ENCODE measurements at places on chromosomes 16 and 17. TPM values are rescaled to one million over a fixed set of nuclear protein-coding genes. Genes with fewer than 3 reads are reported as not detected.
A peak's percentile ranks its signal among the peaks of the same experiment; 100 is the strongest.

DNA sequence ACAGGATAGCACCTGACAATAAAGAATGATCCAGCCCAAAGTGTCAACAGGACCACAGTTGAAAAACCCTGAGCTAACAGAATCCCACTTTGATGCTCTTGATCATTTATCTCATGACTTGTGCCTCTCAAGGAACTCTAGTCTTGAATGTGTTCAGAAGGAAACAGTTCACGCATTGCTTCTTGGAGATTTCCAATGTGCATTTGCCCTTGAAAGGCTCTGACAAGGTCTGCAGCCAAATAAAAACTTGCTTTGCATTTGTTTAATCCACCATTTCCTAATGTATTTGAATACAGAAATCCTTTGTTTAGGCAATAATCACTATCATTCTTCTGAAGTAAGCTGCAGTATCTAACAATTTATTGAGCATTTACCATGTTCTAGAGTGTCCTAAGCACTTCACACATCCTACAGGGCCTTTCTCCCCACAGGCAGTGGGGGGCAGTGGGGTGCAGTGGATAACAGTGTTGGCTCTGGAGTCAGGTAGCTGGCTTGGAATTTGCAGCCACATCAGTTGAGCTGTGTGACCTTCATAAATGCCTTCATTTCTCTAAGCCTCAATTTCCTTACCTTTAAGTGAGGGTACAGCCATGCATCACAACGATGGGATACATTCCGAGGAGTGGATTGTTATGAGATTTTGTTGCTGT lies 239.7 kb downstream of the XYLT1 start:
- no peak for DNase-seq

- DNase-seq = no peak
These were observed 815 bp downstream of the ATAD5 start for GRCh38 chr17:30832438-30833124.

DNA sequence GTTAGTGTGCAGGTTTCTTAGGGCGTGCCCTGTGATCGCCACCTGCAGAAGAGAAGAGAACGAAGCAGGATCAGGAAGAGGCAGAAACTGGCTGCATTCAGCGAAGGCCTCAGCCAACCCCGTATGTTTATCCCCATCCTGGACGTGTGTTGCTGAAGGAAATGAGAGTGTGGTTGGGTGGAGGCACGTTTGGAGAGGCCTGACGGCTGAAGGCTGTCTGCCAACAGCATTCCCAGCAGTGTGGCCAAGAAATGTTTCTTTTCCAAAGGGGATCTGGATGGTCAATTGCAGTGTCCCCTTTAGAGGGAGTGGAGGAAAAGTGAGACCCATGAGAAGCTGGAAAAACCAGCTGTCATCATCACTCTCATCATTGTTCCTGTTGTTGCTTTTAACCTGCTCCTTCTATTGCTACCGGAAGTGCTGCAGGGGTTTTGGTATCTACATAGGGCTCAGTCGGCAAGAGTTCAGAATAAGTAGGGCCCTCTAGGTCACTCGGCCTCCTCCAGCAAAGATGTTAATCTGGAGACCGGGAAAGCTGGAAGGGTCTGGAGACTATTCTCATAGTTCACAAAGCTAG lies 46.5 kb upstream of the SLC47A1 start:
- DNase-seq = no peak

DNA sequence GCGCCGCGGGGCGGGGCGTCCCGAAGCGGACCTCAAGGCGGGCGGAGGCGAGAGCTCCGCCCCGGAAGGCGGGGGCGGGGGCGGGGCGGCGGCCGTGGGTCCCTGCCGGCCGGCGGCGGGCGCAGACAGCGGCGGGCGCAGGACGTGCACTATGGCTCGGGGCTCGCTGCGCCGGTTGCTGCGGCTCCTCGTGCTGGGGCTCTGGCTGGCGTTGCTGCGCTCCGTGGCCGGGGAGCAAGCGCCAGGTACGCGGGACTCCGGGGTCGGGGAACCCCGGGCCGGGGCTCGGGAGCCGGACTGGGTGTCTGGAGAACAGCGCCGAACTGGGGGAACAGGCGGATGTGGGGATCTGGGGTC lies at the start of gene TNFRSF12A:
TNFRSF12A (plus strand) TSS at position 122 of the 357 bp plus-strand sequence; CDS start at position 152, 30 bp downstream.
- peak; percentile 79 for DNase-seq

- peak; percentile 17 for DNase-seq
These were observed 4.3 kb downstream of the MYH8 start for GRCh38 chr17:10417431-10417830.

DNA sequence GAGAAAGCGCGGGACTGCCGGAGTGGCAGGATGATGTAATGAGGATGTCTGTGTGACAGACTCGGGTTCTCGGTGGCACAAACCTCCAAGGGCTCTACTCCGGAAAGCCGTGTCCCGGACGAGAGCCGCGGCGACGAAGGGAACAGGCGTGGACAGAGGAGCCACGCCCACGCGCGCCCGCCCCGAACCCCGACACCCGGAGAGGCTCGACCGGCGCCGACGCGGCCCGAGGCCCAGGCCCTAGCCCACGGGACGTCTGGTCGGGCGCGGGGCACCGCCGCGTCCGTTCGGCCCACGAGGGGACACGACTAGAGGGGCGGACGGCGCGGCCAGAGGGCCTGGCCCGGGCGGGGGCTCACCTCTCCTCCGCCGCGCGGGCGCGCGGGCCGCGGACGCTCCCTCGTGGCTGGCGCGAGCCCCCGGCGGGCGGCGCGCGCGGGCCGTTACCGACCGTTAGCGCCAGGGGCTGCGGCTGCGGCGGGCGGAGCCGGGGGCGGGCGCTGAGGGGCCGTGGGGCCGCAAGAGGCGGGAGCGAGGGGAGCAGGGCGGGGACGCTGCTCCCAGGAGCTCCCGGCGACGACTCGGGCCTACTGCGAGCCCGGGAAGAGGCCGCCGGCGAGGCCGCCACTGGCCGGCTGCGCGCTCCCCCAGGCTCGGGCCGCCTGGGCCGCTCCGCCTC lies 2.1 kb upstream of the IRX5 start:
- peak; percentile 83 for DNase-seq

DNA sequence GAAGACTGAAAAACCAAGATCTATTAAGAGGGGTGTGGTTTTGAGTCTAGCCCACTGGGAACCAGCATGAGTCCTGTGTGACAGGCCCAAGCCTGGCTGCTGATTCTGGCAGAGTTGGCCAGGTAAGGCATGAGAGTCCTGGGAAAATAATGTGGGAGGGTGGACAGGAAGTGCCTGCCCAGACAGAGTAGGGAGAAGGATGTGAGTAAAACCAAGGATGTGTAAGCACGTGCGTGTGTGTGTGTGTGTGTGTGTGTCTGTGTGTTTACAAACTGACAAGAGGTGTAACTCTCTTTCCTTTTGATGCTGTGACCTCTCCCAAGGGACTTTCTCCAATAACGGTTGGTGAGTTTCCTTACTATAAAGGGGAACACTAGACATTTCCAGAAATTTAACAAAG lies 15.6 kb upstream of the TEX2 start:
- DNase-seq = no peak

- no peak for DNase-seq
These were observed 16.8 kb downstream of the MED13 start for GRCh38 chr17:62048262-62048661.

- DNase-seq = peak; percentile 11
These were observed 50.5 kb downstream of the DYNLRB2 start for GRCh38 chr16:80591071-80591915.

- DNase-seq = no peak
These were observed 67.2 kb downstream of the PARN start for GRCh38 chr16:14562691-14563491.

DNA sequence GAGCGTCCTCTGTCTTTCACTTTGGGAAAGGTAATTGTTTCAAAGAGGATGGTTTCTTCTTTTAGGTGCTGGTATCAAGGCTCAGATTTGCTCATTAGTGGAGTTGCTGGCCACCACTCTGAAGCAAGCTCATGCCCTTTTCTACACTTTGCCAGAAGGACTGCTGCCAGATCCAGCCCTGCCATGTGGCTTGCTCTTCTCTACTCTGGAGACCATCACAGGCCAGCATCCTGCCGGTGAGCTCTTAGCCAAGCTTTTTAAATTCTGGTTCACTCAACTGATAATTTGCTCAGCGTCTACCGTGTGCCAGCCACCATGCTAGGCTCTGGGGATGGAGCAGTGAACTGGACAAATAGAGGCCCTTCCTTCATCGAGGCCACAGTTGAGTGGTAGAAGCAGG lies 4.3 kb downstream of the COG1 start:
- no peak for DNase-seq

- DNase-seq = no peak
These were observed 32.4 kb downstream of the TIMM22 start for GRCh38 chr17:1029196-1029921.

DNA sequence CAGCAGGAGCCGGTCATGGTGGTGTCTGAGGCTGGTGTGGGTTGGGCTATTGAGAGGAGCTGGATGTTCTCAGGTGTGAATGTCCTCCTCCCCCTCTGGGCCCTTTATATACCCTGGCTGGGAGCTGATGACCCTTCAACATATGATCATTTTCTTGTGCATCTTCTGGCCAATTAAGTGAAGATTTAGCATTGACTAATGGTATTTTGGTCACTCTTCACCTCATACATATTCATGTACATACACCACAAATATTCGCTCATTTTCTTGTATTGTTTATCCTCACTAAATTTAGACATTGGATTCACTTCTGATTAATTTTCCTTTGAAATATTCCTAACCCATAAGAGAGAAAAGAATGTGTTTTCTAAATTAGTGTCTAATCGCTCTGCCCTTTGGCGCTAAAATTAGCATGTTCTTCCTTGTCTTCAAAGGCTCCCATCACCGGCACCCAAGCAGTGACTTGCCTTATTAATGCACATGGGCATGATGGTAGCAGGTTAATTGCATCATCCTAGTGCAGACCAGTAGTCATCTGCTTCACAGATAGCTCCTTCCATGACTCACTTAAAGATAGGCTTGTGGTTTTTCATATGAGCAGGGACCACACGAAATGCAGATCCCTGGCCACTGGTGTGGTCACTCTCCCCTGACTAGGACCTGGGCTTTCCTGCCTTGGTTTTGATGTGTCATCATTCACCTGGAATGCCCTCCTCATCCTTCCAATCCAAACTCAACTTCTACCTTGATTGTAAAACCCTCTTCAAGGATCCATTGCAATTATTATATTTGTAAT lies at the start of gene KRTAP2-4:
KRTAP2-4 (minus strand) TSS at position 51 of the 796 bp plus-strand sequence; CDS start at position 17, 34 bp downstream.
- no peak for DNase-seq

DNA sequence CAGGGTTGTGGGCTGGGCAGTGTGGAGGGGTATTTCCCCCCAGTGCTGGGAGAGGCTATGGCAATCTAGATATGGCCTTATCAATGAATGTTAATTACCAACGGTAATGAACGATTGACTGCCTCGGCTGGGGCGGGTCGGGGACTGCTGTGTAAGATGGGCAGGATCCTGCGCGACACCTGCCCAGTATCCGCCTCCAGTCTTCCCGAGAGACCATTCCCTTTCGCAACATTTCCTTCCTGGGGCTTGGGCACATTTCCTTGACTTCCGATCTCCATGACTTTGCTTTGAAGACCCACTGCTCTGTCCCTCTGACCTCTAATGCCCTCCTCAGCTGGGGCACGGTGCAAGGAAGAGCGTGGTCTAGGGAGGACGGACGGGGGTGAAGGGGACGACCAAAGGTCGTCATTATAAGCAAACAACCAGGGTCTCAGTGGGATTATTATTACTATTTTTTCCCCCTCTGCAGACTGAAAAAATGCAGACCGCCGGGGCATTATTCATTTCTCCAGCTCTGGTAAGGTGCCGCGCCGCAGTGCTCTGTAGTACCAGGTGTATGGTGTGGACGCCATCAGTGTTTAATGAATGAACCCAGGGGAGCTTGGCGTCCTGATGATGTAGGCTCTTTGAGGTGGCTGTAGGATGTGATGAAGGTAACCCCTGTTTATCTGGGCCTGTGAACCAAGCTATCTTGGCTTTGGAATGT lies 506 bp downstream of the ATP5MC1 start:
- no peak for DNase-seq

DNA sequence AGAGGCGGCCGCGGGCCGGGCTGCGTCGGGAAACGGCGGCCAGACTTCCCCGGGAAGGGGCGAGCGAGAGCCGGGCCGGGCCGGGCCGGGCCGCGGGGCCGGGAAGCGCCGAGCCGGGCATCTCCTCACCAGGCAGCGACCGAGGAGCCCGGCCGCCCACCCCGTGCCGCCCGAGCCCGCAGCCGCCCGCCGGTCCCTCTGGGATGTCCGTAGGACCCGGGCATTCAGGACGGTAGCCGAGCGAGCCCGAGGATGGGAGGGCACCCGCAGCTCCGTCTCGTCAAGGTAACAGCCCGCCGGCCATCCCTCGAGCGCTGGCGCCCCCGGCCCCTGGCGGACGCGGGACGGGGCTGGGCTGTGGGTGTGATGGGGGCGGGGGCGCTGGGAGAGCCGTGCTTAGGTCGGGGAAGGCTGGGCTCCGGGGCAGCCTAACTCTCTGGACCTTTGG lies at the start of gene CRHR1:
CRHR1 (plus strand) TSS at position 28 of the 448 bp plus-strand sequence; CDS start at position 253, 225 bp downstream.
- no peak for DNase-seq

- peak; percentile 45 for DNase-seq
These were observed 21.0 kb upstream of the AGRP start for GRCh38 chr16:67504031-67505021.

- no peak for DNase-seq
These were observed 23.2 kb downstream of the KANSL1 start for GRCh38 chr17:46169913-46170638.

DNA sequence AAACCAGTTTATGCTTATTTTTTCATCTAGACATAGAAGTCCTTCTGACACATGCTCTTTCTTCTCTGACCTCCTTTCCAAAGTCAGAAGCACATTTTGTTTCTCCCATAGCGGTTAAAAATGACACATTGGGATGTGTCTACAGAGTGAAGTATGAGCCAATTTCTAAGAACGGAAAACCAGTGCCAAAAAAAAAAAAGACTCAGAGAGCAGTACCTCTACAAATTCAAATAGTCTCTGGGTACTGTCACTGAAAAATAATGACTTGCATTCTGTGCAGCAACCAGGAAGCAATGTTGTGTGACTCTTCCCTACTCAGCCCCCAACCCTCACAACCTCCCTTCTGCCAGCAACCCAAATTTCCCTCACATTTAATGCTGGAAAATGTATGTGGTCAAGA lies 145.5 kb upstream of the PMFBP1 start:
- DNase-seq = peak; percentile 29

GRCh38 chr17:67245694-67246402 lies 852 bp upstream of the HELZ start:
- DNase-seq = peak; percentile 67

GRCh38 chr17:27597783-27598320 lies 33.1 kb upstream of the LGALS9 start:
- no peak for DNase-seq

DNA sequence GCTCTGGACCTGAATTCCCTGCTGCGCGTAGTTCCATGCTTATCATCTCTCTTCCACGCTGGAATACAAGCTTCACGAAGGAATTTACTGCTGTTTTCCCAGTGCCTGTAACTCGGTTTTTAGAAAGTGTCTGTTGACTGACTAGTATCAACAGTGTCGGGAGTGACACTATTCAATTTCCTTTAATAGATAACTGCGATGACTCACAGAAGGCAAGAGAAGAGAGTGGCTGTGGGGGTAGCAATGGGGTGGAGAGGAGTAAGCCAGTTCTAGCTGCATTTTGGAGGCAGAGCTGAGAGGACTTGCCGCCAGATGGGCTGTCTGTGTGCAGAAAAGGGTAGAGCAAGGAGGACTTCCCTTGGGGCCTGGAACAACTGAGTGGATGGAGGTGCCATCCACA lies 25.2 kb downstream of the B4GALNT2 start:
- no peak for DNase-seq

GRCh38 chr17:21286066-21286770 lies 1.7 kb downstream of the MAP2K3 start:
- DNase-seq = peak; percentile 64

The ANKS4B gene
- not detected for polyA plus RNA-seq

The XYLT1 gene
- 6.0 TPM for polyA plus RNA-seq

The SLFN14 gene
- polyA plus RNA-seq = 0.61 TPM

The GPATCH8 gene
- 26.1 TPM for polyA plus RNA-seq

The C16orf95 gene
- polyA plus RNA-seq = 2.1 TPM

The TNP2 gene
- polyA plus RNA-seq = not detected

The CCDC144A gene
- polyA plus RNA-seq = 0.54 TPM

The ZNF768 gene
- polyA plus RNA-seq = 24.3 TPM

The GAS2L2 gene
- polyA plus RNA-seq = not detected

The CDH8 gene
- polyA plus RNA-seq = 2.6 TPM

The GNAO1 gene
- 4.0 TPM for polyA plus RNA-seq
